Amniotic stem cell (primary cell): ENCODE measurements at places on chromosomes 5 and 9.

GRCh38 chr9:35649431-35650340 is 1.0 kb downstream of the SIT1 start:
- DNase-seq: no peak

GRCh38 chr5:35758151-35758724 is 98.5 kb upstream of the IL7R start:
- DNase-seq: no peak

DNA sequence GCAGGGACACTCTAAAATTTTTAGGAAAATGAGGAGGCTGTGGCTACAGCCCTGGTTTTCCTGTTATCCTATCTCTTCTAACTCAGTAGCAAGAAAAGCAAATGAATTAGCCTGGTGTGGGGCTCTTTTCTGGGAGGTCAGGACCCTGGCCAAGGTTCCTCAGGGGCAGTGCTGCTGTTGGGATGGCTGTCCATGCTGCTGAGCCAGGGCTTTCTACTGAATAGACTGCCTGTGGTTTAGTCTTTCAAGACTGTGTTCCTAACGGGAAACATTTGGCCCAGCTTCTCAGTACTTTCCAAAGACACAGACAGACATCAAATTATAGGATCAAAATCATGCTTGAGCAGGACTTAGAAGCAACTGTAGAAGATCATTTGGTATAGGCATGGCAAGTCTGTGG is 18.1 kb downstream of the TNC start:
- no peak for DNase-seq

GRCh38 chr9:95746408-95747180 is 128.9 kb upstream of the ERCC6L2 start:
- DNase-seq: no peak

DNA sequence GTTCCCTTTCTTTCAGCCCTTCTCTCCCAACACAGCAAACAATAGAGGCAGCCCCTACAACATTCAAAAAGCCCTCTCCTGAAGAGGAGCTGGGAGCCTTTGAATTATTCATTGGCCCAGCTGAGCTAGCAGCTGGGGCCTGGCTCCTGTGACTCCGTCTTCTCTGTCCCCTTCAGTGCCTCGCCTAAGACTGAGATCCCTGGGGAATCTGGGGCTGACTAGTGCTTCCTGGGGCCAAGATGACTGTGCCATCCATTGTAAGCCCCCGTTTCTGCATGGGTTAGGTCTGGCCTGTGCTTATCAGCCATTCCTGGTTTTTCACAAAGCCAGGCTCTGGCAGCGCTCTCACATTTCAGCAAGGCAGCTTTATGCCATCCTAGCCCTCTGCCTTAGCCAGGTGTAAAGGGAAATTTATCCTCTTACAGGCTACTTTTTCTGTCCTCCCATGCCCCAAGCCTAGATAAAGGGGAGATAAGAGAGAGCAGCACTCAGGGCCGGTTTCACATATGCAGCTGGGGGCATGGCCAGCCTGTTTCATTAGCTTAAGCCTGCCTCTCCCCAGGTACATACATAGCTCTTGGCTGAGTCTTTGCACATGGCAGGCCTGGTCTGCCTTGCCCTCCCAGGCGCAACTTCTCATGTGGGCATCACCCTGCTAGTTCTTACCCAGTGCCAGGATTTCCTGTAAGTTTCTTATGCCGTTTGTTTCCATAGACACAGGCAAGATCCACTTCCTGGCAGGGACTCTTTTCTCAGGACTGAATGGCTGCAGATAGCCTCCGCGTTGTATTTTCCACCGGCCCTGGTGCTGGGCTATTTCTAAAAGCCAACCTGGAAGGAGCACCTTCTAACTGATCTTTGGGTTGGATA is 15.8 kb downstream of the PTPA start:
- DNase-seq: no peak

GRCh38 chr5:83475391-83475863 is 3.9 kb downstream of the VCAN start:
- DNase-seq: peak; percentile 58

DNA sequence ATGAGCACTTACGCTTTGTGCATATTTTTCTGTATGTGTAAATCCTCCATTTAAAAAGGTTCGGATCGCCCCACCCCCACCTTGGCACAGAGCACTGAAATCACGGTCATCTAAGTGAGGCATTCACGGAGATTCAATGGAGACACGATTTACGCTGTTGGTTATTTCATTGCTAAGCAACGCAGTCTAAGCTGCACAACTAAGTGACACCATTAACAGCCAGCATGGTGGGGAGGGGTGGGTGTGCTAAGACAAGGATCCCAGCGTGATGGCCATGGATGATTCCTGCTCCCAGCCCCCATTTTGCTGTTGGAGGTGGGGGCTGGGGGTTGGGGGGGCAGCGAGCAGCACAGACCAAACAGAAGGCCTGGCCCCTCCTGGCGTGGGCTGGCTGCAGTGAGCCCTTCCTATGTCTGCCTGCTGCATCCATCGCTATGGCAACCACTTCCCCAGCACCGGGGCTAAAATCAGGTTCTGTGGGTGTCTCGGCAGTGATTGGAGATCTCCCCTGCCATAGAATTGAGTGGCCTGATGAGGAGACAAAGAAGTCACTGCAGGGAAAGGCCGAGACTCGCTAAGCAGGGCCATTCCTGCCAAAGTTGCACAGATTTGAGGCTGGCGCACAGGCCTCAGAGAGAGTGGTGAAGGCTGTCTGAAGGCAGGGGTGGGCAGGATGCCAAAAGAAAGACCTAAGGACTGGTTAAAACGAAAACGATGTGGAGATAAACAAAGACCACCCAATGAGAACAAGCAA is 14.3 kb upstream of the MARCHF6 start:
- no peak for DNase-seq

GRCh38 chr5:102763734-102764133 is 8.6 kb downstream of the PAM start:
- DNase-seq: no peak

- no peak for DNase-seq
These were observed 516.2 kb downstream of the ELAVL2 start for GRCh38 chr9:23309800-23310199.

DNA sequence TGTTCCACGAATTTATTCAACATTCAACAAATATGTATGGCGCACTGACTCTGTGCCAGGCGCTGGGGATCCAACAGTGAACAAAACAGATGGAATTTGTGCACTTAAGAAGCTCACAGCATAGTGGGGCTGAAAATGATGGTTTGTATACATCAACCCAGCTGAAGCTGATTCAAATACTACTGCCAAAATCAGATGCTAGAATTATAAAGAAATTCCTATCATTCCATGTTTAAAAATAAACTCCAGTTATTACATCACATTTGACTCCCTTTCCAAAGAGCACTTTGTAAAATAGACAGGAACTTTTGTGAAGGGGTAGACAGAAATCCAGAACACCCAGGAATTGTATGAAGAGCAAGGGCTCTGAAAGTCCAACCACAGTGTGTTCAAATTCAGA is 54.1 kb downstream of the ZNF608 start:
- no peak for DNase-seq

- DNase-seq: no peak
These were observed 10.8 kb downstream of the KIF24 start for GRCh38 chr9:34318163-34318790.

DNA sequence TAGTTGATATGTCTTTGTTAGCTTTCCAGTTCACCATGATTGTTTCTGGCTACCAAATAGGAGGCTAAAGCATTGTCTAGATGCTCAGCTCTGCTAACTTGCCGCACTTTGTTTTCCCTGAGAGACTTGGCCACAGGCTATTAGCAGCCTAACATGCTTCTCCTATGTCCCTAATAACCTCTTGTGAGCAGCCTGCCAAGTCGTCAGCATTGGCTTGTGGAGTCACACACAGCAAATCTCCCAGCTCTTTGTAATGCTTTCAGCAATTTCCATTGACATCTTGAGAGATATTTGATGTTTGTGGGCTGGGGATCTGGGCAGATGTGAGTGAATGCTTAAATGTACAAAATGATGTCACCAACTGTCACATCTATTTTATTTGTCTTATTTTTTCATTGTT is 346.9 kb downstream of the KDM4C start:
- no peak for DNase-seq

DNA sequence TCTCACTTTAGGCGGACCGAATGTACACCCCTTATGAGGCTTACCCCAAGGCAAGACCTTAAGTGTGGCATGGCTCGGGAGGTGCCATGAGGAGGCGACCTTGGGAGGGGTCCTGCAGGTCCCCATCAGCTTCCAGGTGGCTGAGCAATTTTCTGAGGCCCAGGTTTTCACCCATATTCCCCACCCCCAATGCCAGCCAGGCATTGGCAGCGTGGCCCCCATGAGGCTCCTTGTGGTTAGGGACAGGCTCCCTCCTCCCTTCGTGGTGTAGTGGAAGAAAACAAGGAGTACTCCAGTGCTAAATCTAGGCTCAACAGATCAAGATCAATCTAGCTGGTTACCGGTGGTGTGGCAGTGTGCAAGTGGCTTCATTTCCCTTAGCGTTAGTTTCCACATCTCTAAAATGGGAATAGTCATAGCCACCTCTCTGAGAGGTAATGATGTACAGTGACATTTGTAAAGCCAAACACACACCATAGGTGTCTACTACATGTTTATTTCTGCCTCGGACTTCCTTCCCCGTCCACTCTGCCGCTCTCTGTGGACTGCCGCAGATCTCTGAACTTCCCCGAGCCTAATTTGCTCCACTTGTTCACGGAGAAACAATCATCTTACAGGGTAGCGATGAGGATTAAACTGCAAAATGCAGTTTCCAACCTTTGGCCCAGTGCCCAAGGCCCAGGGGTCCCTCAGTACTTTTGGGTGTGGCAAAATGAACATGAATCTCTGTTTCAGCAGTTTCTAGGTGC is 8.4 kb downstream of the LHX2 start:
- no peak for DNase-seq

DNA sequence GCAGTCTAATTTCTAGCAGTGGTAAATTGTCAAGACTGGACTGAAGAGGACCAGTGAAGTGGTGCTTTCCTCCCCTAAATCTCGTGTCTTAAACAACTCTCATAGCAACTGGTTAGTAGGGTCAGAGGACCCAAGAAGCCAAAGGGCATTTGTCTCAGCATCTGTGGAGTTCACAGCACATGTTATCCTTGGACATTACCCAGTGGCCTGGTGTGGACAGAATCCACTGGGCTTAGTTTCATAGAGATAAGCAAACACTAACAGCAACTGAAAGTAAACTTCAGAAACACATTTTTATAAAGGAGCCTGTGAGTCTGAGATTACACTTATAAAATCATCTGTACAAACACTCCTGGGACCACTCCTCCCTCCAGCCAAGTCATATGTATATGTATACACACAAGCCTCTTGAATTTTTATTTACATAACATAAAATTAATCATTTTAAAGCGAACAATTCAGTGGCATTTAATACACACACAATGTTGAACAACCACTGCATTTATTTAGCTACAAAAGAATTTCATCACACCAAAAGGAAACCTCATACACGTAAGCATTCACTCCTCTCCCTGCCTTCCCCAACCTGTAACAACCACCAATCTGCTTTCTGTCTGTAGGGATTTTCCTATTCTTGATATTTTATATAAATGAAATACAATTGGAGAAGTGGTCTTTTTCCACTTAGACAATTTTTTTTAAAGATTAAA is 457.8 kb downstream of the RASEF start:
- no peak for DNase-seq

DNA sequence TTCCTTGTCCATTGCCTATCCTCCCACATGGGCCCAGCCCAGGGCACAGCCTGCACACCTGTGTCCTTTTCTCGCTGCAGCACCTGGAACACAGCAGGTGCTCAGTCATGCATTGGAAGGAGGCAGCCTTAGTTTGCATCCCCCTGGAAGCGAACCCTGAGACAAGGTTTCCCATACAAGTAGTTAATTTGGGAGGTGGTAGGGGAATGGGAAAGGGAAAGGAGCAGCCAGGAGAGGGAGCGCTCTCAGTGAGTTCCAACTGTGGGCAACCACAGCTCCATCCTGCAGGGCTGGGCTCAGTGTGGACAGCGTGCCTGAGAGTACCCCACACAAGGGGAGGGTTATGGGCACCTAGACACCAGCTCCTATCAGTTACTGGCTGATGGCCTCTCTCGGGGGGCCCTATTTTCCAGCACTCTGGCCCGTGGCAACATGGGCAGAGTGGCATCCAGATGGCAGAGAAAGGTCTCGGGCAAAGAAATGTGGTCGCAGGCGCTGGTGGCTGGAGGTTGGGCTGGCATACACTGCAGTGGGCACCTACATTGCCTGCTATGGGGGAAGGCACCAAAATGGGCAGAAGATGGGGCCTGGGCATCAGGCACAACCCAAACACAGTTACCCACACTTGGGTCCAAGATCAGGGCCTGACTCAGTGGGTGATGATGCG is 50.1 kb downstream of the TSPAN17 start:
- no peak for DNase-seq

DNA sequence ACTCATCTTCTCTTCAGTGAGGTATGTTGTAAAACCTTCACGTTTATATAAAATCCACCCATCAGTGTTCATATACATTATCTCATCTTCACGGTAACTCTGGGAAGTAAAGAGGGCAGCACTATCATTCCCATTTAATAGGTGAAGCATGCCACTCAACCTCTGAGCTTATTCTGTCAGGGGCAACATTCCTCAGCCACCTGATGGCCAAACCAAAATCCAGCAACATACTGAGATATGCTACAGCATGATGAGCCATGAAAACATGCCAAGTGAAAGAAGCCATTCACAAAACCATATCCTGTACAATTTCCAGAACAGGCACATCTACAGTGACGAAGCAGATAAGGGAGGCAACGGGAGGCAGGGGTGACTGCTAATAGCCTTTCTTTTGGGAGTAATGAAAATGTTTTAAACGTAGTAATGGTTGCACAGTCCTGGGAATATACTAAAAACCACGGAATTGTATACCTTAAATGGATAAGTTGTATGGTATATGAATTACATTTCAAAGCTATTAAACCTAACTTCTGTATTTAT is 167.4 kb downstream of the TSSK1B start:
- no peak for DNase-seq

GRCh38 chr5:147267082-147267832 is 32.4 kb downstream of the STK32A start:
- DNase-seq: no peak

- DNase-seq: no peak
These were observed 338.2 kb downstream of the NFIB start for GRCh38 chr9:13975611-13976290.

DNA sequence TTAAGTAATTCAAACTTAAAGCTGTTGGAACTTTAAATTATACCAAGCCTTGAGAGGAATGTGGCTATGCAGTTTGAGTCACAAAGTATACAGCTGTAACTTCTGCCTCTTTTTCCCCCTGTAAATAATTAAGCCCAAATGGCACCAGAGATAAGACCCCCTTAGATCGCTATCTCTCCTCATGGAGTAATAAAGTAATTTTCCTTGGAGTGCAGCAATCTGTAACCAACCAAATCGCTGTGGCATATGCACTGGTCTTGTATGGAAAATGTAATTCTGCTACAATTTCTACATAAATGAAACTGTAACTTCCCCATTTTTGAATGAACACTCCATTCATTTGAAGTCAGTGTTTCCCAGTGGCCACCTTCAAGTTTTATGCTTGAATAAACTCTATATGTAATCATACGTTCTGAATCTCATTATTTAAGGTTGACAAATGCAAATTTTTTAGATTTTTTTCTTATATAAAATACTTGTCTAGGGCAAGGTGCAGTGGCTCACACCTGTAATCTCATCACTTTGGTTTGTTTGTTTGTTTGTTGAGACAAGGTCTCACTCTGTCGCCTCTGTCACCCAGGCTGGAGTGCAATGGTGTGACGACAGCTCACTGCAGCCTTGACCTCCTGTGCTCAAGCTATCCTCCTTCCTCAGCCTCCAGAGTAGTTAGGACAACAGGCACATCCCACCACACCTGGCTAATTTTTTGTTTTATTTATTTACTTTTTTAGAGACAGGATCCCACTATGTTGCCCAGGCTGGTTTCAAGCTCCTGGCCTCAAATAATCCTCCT is 12.3 kb downstream of the SUSD1 start:
- no peak for DNase-seq

- peak; percentile 7 for DNase-seq
These were observed 15.2 kb downstream of the HSPB3 start for GRCh38 chr5:54470677-54471076.
